H9 (cell line): ENCODE measurements at places on chromosomes 11 and 22. TPM values are rescaled to one million over a fixed set of nuclear protein-coding genes. Genes with fewer than 3 reads are reported as not detected.

KIRREL3 gene
- 0.09 and 0.17 TPM in 2 replicates for total RNA-seq

GLYATL1 gene
- 2.1 and 2.8 TPM in 2 replicates for total RNA-seq

CHADL gene
- 1.3 and 1.6 TPM in 2 replicates for total RNA-seq

CTSW gene
- total RNA-seq: not detected in 2 replicates

DNA sequence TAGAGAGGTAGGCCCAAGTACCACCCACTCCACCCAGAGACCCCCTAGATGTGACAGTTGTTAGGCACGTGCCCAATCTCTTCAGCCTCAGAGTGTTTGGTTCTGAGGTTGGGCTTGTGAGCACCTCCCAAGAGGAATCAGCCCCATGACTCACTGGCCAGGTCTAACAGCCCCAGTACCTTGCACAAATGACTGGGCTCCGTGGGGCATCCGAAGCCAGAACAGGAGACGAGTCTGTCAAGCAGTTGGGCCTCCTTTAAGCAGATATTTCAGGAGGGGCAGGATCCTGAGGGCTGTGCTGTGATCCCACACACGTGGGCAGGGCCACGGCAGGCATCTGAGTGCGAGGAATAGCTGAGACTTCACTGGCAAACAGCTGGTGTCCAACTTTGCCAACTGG, 29.1 kb upstream of the FGF19 start:
- H3K27ac ChIP-seq: no peak overlapping the region
- no peaks in the 10 kb centered on the region for H3K27me3 ChIP-seq
- no peaks in the 10 kb centered on the region; the same call in 2 of the 3 replicates for H3K36me3 ChIP-seq

APOBEC3A gene
- not detected in 2 replicates for total RNA-seq

DNA sequence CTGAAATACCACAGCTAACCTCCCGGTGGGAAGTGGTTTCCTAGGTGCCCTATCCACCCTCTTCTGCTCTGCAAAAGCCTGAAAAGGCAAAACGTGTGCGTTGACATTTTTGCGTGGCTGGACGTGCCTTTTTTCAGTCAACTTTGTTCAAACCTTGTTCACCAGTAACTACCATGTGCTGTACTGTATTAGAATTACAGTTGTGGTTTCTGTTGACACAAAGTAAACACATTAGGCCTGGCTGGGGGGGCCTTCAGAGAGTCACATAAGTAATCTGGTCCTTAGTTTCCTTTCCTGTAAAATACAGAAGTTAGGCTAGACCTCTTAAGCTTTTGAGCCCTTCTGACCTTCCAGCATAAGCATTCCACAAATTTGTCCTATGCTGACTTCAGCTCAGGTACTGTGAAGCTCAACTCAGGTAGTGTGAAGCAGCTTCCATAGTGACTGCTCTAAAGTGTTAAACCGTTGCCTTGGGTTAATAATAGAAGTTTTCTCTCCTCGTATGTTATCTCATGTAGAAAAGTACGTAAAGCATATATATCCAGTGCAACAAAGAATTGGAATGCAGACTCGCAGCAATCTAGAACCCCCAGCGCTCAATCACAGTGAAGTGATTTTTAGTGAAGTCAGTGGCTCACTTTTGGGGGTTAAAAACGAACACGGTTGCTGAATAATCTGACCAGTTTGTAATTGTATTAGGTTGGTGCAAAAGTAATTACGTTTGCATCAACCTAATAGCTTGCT, 1.8 kb downstream of the EWSR1 start:
- DNase-seq: no peak
- peak overlapping the region; percentile 6 for H3K27ac ChIP-seq

SYT7 gene
- 7.0 and 8.8 TPM in 2 replicates for total RNA-seq

- H3K4me3 ChIP-seq: no peak overlapping the region; the same call in 2 of the 3 replicates
- peaks cover 25% of the 10 kb centered on the region for H3K36me3 ChIP-seq
- peak; percentile 81 for DNase-seq
Observed at GRCh38 chr11:28793282-28793738, 685.1 kb downstream of the METTL15 start.

DNA sequence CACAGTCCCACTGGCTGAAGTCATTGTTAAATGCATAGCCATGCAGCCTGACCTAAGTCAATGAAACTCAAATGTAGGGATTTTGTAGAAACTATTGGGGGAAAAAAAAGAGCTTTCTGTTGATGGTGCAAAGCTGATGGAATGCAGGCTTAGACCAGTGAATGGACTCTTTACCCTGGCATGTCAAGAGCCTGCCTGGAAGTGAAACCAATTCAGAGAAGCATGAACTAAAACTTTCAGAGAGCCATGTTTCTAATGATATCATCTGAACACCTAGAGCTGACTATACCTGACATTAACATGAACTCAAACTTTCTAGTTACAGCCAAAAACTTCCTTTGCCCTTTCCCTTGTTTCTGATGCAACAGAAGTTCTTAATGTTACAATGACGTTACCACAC, 89.0 kb downstream of the APIP start:
- no peaks in the 10 kb centered on the region for H3K27me3 ChIP-seq
- DNase-seq: no peak
- H3K27ac ChIP-seq: no peak overlapping the region
- 0 out of 2 replicates have a peak, but pooled peaks cover 2% of the 10 kb centered on the region for H3K36me3 ChIP-seq

GRCh38 chr22:44225812-44226211, 45.1 kb downstream of the PARVG start:
- no peaks in the 10 kb centered on the region; the same call in 2 of the 3 replicates for H3K36me3 ChIP-seq
- DNase-seq: no peak
- H3K4me1 ChIP-seq: no peaks in the 10 kb centered on the region
- H3K4me3 ChIP-seq: no peak overlapping the region

FTH1 gene
- total RNA-seq: 1,505 and 1,558 TPM in 2 replicates

GRCh38 chr22:40654522-40655167, 18.1 kb upstream of the MRTFA start:
- no peak overlapping the region for H3K4me3 ChIP-seq
- H3K36me3 ChIP-seq: no peaks in the 10 kb centered on the region
- peak overlapping the region; percentile 55 for H3K27ac ChIP-seq

- H3K27me3 ChIP-seq: no peaks in the 10 kb centered on the region
- no peak overlapping the region for H3K4me3 ChIP-seq
- peaks cover 56% of the 10 kb centered on the region for H3K36me3 ChIP-seq
Observed at GRCh38 chr22:33007485-33007884, 50.7 kb downstream of the SYN3 start.

- H3K27ac ChIP-seq: peak overlapping the region; percentile 8
- no peak for DNase-seq
- peaks cover 1% of the 10 kb centered on the region; the same call in 1 of the 2 replicates for H3K36me3 ChIP-seq
- H3K27me3 ChIP-seq: no peaks in the 10 kb centered on the region
Observed at GRCh38 chr11:9688716-9689511, 25.0 kb downstream of the SWAP70 start.

DNA sequence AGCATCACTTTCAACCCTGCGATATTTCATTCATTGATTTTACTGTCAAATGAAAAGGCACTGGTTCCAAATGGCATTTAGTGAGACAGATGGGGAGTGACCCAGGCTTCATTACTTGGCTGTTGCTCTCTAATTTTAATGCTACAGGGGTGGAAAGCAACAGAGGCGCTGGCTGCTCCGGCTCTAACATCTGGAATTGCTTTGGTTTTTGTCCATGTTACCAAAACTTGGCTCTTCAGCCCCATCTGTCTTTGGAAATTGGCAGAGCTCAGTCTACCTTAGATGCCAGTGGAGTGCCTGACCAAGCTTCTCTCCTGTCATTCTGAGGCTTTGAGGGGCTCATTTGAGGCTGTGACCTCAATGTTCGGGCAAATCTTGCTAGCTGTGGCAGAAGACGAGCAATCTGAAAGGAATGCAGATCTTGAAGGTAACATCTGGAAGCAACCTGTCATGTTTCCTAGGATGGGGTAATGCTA, 409.5 kb upstream of the SYN3 start:
- H3K4me1 ChIP-seq: no peaks in the 10 kb centered on the region
- no peak overlapping the region for H3K27ac ChIP-seq
- DNase-seq: no peak
- peaks cover 4% of the 10 kb centered on the region; the same call in 1 of the 2 replicates for H3K36me3 ChIP-seq

C11orf65 gene
- 0.55 and 0.66 TPM in 2 replicates for total RNA-seq

- no peak overlapping the region for H3K27ac ChIP-seq
- no peak for DNase-seq
- H3K4me1 ChIP-seq: no peaks in the 10 kb centered on the region
- H3K36me3 ChIP-seq: no peaks in the 10 kb centered on the region
- no peak overlapping the region for H3K4me3 ChIP-seq
Observed at GRCh38 chr22:39868741-39869140, 24.8 kb downstream of the ENTHD1 start.

ANO1 gene
- total RNA-seq: 10.9 TPM in 2 replicates

LINC01488 gene
- not detected in 2 replicates for total RNA-seq

DNA sequence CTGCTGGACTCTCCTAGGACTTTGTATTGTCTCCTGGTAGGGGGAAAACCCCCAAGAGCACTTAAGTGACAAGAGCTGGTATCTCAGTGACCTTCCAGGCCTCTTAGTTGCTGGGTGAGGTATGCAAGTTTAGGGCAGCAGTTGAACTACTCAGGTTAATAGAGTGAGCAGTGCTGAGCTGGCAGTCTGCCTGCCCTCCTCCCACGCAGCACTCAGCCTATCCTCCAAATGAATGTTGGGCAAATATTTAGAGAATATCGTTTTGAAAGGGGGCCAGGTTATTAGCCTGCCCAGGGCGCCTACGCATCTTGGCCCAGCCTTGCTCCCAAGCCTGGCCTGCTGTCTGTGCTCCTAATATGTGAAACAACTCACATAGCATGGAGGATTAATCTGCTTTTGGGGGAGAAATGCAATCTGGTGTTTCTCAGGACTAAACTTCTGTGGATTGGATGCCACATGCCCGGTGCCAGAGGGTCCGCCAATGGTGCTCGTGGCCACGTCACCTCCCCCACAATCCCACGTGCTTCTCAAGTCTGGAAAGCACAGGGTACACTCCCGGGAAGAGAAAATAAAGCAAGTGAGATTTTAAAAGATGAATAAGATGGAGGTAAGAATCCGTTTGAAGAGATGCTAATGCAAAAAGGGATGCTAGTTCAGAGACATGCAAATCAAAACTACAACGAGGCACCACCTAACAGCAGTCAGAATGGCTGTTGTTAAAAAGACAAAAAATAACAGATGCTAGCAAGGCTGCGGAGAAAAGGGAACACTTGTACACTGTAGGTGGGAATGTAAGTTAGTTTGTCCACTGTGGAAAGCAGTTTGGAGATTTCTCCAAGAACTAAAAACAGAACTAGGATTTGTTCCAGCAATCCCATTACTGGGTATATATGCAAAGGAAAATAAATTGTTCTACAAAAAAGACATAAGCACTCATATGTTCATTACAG, 67.7 kb downstream of the SPON1 start:
- no peak overlapping the region for H3K4me3 ChIP-seq
- no peak overlapping the region for H3K27ac ChIP-seq
- DNase-seq: no peak
- no peaks in the 10 kb centered on the region for H3K4me1 ChIP-seq
- no peaks in the 10 kb centered on the region for H3K27me3 ChIP-seq

DNA sequence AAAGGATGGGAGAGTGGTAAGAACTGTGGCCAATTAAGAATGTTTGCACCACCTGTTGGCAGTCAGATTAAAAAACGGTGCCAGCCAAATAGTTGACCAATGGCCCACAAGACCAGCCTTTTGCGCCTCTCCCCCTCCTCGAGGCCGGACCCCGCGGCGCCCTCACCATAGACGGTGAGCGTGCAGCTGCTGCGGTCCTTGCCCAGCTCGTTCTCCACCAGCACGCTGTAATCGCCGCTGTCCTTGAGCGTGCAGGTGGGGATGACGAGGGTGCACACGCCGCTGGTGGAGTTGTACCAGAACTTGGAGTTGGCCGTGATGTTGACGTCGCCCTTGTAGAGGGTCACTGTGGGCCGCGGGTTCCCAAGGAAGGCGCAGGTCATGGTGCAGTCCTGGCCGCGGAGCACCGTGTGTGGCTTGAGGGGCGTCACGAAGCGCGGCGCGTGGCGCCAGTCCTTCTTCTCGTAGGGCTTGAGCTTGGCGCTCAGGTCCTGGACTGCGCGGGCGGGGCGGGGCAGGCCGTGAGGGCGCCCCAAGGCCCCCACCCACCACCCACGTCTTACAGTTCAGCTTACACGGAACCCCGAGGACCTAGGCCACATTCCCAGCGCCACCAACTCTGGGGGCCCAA, 7.2 kb downstream of the TMEM86A start:
- DNase-seq: no peak
- H3K36me3 ChIP-seq: no peaks in the 10 kb centered on the region
- H3K4me3 ChIP-seq: no peak overlapping the region
- no peak overlapping the region for H3K27ac ChIP-seq
- H3K4me1 ChIP-seq: no peaks in the 10 kb centered on the region

FREY1 gene
- total RNA-seq: 2.1 and 2.2 TPM in 2 replicates

MRGPRG gene
- not detected in 2 replicates for total RNA-seq

GRCh38 chr11:8779107-8779506, 96.5 kb downstream of the RPL27A start:
- no peak for DNase-seq
- no peaks in the 10 kb centered on the region for H3K36me3 ChIP-seq
- H3K4me1 ChIP-seq: no peaks in the 10 kb centered on the region
- no peak overlapping the region for H3K4me3 ChIP-seq

GRCh38 chr22:36569999-36570398, 41.0 kb upstream of the EIF3D start:
- H3K36me3 ChIP-seq: no peaks in the 10 kb centered on the region
- no peaks in the 10 kb centered on the region for H3K27me3 ChIP-seq
- no peak overlapping the region for H3K4me3 ChIP-seq
- no peak overlapping the region for H3K27ac ChIP-seq
- H3K4me1 ChIP-seq: no peaks in the 10 kb centered on the region

PRAME gene
- total RNA-seq: 0.29 and 0.31 TPM in 2 replicates

DNA sequence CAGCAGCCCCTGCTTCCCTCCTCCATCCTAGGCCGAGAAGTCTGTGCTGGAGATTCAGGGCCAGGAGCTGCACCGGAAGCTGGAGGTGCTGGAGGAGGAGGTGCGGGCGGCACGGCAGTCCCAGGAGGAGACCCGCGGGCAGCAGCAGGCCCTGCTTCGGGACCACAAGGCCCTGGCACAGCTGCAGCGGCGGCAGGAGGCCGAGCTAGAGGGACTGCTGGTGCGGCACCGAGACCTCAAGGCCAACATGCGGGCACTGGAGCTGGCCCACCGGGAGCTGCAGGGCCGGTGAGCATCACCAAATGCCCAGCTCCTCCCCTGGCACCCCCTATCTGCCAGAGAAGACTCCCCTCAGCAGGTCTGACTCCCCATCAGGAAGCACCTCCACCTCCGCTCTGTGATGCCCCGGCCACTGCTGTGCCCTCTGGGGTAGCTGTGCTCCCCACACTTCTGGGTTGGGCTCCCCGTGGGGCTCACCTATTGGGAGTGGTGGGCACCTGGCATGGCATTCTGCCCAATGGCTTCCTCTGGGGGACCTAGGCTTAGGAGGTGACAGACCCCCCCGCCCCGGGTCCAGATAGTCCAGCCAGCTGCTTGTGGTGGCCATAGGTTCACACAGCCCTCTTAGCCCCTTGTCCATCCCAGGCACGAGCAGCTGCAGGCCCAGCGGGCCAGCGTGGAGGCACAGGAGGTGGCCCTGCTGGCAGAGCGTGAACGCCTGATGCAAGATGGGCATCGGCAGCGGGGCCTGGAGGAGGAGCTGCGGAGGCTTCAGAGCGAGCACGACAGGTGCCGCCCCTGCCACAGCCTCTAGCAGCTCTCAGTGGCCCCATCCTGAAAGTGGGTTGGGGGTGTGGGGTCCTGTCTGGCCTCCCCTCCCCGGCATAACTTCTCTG, 6.6 kb upstream of the RPS6KA4 start:
- H3K27me3 ChIP-seq: no peaks in the 10 kb centered on the region
- H3K36me3 ChIP-seq: no peaks in the 10 kb centered on the region
- no peak overlapping the region for H3K27ac ChIP-seq
- no peak overlapping the region for H3K4me3 ChIP-seq
- DNase-seq: no peak
